ENCODE measurements at places on chromosomes 11 and 22. TPM values are rescaled to one million over a fixed set of nuclear protein-coding genes. Genes with fewer than 3 reads are reported as not detected.

The KRTAP5-1 gene
- total RNA-seq: not detected

The LRRC74B gene
- not detected for total RNA-seq

The HSPB2 gene
- not detected for total RNA-seq

The SULT4A1 gene
- not detected for total RNA-seq

- peak; percentile 89 for DNase-seq
- H3K27ac ChIP-seq: peak overlapping the region; percentile 85
- H3K27me3 ChIP-seq: no peaks in the 10 kb centered on the region
- no peaks in the 10 kb centered on the region for H3K36me3 ChIP-seq
Observed at GRCh38 chr11:61627850-61628661, 47.2 kb upstream of the SYT7 start.

DNA sequence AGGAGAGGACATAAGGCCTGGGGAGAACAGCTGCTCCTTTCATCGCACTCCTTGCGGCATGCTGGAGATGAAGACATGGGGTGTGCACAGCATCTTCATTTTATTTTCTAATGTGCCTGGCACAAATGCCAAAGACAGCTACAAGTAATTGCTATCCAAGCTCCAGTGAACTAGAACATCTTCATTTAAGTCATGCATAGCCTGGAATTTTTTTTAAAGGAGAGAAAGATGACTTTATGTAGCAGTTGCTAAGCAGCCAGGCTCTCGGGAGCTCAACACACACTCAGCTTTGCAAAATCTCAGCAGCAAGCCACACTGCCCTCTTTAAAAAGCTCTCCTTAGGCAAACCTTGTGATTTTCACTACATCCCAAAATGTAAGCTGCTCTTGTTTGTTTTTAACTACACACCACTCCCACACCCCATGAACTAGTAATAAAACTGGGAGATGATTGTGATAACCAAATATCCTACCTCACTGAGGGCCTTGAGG lies 164.5 kb upstream of the POU2AF2 start:
- H3K27ac ChIP-seq: no peak overlapping the region
- no peaks in the 10 kb centered on the region for H3K4me1 ChIP-seq
- no peak overlapping the region for H3K4me3 ChIP-seq
- H3K36me3 ChIP-seq: no peaks in the 10 kb centered on the region
- H3K27me3 ChIP-seq: peaks cover 31% of the 10 kb centered on the region
- no peak for DNase-seq

GRCh38 chr11:130470832-130471706 lies 22.6 kb downstream of the ADAMTS15 start:
- H3K4me3 ChIP-seq: no peak overlapping the region
- no peak for DNase-seq
- no peaks in the 10 kb centered on the region for H3K27me3 ChIP-seq

DNA sequence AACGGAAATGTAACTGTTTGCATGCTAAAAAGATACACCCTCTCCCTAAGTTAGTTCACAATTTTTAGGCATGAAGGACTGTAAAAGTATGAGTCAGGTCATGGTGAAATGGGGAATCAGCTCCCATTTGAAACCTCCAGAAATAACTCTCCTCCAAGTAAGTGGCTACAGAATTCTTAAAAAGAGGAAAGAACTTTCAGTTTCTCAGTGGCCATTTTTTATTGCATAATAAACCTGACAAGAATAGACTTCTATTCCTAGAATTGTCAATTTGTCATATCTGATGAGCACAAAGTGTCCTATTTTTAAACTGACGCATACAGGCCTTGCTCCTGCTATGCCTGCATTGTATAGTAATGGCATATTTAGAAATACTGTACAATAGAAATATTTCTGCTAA lies 612.2 kb downstream of the CNTN5 start:
- no peaks in the 10 kb centered on the region for H3K36me3 ChIP-seq
- no peak for DNase-seq
- H3K27me3 ChIP-seq: no peaks in the 10 kb centered on the region

DNA sequence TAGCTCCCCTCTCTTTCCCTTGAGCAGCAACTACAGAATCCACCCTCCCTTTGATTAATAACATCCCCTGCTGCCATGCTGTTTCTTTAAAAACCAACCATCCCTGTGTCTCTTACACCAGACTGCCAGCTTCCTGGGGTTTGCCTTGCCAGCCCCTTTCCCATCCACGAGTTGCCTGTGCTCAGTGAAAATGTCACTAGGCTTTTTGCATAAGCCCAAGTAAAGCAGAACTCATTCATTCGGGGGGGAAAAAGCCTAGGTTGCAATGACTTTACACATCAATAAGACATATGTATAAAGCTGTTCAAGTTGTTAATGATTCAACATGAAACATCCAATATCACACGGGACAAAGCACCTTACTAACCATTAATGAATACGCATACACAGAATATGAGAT lies 398.7 kb downstream of the OPCML start:
- H3K4me3 ChIP-seq: no peak overlapping the region
- H3K27me3 ChIP-seq: no peaks in the 10 kb centered on the region
- no peak for DNase-seq
- H3K4me1 ChIP-seq: no peaks in the 10 kb centered on the region

DNA sequence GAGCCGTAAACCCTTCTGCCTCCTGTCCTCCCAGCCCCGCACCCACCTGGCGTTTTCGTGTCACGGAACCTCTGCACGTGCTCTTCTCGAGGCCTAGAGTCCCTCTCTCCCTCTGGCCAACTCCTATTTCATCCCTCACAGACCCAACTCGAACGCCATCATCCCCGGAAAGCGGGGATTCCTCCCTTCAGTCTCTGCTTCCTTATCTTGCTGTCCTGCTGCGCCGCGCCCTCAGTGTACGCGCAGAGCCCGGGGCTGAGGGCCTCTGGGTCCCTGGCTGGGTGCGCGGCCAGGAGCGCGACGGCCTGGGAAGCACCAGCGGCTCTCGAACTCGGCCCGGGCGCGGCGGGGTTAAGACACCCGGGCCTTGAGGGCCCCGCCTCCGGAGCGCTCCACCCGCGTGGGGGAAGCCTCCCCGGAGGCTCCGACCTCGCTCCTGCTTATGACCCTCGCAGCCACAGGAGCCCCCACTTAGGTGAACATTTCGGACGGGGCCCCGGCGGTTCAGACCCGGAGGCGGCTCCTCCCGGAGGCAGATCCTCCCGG lies 398 bp upstream of the ATG16L2 start:
- H3K36me3 ChIP-seq: peaks cover 7% of the 10 kb centered on the region
- DNase-seq: peak; percentile 81
- peaks cover 30% of the 10 kb centered on the region for H3K4me1 ChIP-seq
- peak overlapping the region; percentile 89 for H3K27ac ChIP-seq
- H3K4me3 ChIP-seq: peak overlapping the region; percentile 79
- no peaks in the 10 kb centered on the region for H3K27me3 ChIP-seq

DNA sequence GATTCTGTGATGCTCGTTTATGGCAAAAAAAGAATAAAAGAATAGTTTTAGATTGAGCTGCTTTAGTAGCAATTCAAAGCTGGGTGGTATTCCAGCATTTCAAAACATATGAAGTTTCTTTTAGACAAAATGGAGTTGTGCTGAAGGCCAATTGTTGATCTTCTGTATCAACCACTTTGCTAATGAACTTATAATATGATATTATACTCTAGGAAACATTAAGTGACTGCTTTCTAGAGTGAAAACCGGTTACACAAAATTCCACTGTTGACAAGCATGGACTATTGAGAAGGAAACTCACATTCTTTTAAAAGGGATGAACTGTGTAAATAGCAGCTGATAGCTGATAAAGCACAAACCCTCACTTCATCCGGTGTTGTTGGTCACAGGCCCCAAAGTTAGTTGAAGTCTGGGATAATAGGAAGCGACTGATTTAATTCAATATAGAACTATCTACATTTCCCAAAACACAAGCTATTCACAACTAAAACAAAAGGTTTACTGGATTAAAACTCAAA lies 255.1 kb downstream of the CADM1 start:
- no peak overlapping the region for H3K4me3 ChIP-seq
- no peak overlapping the region for H3K27ac ChIP-seq
- H3K27me3 ChIP-seq: no peaks in the 10 kb centered on the region
- no peak for DNase-seq

DNA sequence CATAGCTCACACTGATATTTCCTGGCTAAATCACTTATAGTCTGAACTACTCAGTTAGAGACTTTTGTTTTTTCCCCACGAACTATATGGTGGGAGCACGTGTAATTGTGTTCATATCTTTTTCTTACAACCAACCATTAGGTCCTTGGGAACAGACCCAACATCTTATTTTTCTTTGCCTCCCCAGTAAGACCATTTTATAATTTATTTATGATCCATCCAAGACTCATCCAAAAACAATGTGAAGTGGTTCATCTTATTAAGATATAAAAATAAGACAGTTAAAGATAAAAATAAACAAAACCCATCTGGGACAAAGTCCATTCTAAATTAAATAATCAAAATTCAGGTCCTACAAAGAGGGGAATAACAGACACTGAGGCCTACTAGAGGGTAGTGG lies 90.8 kb downstream of the FAM168A start:
- H3K27ac ChIP-seq: no peak overlapping the region
- H3K27me3 ChIP-seq: no peaks in the 10 kb centered on the region
- H3K36me3 ChIP-seq: no peaks in the 10 kb centered on the region
- DNase-seq: no peak
- peaks cover 10% of the 10 kb centered on the region for H3K4me1 ChIP-seq

GRCh38 chr11:67255353-67255752 lies 10.9 kb upstream of the GRK2 start:
- no peaks in the 10 kb centered on the region for H3K27me3 ChIP-seq
- DNase-seq: no peak
- H3K27ac ChIP-seq: no peak overlapping the region

GRCh38 chr11:66042996-66043906 lies 5.7 kb downstream of the GAL3ST3 start:
- H3K27ac ChIP-seq: no peak overlapping the region
- no peaks in the 10 kb centered on the region for H3K36me3 ChIP-seq
- no peaks in the 10 kb centered on the region for H3K4me1 ChIP-seq
- no peaks in the 10 kb centered on the region for H3K27me3 ChIP-seq
- no peak overlapping the region for H3K4me3 ChIP-seq

GRCh38 chr11:19344661-19345518 lies 104.1 kb upstream of the E2F8 start:
- peak; percentile 84 for DNase-seq
- H3K4me3 ChIP-seq: no peak overlapping the region
- H3K36me3 ChIP-seq: no peaks in the 10 kb centered on the region
- H3K4me1 ChIP-seq: peaks cover 3% of the 10 kb centered on the region

DNA sequence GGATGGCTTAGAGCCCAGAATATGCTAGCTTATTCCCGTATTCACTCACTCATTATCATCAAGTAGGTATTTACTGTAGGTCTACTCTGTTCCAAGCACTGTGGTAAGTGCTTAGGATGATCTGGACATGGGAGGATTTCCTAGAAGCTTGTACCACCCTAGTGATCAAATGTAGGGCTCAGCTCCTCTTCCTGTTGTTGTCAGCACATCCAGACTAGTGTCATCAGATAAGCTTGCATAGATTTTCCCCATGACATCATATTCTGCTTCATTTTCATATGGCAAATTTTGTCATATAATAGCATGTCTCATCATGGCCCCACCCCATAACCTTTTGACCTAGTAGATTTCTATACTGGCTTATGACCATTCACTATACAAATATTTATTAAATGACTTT lies 19.3 kb upstream of the NUCB2 start:
- peak; percentile 68 for DNase-seq
- no peaks in the 10 kb centered on the region for H3K27me3 ChIP-seq
- H3K4me3 ChIP-seq: no peak overlapping the region
- no peaks in the 10 kb centered on the region for H3K36me3 ChIP-seq

DNA sequence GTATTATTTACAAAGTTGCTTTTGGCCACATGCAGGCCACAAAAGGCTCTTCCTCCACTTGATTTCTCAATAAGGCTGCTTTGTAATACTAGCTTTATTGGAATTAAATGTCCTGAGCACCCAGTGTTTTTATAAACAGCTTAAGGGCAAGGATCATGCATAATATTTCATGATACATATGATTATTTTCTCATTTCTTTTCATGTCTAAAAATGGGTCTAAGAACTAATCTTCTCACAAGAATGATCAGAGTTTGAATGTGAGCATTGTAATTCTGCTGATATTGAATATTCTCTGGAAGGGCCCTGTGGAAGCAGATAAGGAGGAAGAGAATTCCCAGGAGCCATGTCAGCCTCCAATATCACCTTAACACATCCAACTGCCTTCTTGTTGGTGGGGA lies at the start of gene OR52K2:
Gene OR52K2 (plus strand): TSS at position 301 of the 400 bp plus-strand sequence. CDS start 45 bp downstream, at position 346.
- H3K36me3 ChIP-seq: no peaks in the 10 kb centered on the region
- no peak within 1 kb of the TSS for H3K27ac ChIP-seq
- no peaks in the 10 kb centered on the region for H3K4me1 ChIP-seq
- peaks cover 27% of the 10 kb centered on the region for H3K27me3 ChIP-seq
